ENCODE measurements at places on chromosomes 1 and 21. TPM values are rescaled to one million over a fixed set of nuclear protein-coding genes. Genes with fewer than 3 reads are reported as not detected.

GRCh38 chr1:3453203-3453761 is 1.2 kb upstream of the ARHGEF16 start:
- peak; percentile 80 for DNase-seq

DNA sequence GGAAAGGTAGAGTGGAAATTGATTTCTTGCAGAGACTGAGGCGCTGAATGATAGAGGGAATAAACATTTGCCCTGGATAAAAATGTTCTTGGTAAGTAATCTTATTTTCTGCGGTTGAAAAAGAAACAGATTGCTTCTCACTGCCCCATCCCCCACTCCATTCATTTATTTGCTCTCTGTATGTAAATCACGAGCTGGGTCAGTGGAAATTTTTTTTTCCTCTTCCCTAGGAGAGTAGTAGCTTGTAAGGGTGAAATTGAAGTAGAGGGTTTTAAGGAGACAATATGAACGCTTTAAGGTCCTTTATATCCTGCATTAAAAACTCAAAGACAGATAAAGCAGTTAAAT is 1.4 kb upstream of the BRINP3 start:
- DNase-seq = no peak

The LCK gene
- 0.09 TPM for total RNA-seq

The HSPG2 gene
- 1,997 TPM for total RNA-seq

GRCh38 chr1:72283307-72284083 is 1.2 kb upstream of the NEGR1 start:
- DNase-seq = peak; percentile 87

DNA sequence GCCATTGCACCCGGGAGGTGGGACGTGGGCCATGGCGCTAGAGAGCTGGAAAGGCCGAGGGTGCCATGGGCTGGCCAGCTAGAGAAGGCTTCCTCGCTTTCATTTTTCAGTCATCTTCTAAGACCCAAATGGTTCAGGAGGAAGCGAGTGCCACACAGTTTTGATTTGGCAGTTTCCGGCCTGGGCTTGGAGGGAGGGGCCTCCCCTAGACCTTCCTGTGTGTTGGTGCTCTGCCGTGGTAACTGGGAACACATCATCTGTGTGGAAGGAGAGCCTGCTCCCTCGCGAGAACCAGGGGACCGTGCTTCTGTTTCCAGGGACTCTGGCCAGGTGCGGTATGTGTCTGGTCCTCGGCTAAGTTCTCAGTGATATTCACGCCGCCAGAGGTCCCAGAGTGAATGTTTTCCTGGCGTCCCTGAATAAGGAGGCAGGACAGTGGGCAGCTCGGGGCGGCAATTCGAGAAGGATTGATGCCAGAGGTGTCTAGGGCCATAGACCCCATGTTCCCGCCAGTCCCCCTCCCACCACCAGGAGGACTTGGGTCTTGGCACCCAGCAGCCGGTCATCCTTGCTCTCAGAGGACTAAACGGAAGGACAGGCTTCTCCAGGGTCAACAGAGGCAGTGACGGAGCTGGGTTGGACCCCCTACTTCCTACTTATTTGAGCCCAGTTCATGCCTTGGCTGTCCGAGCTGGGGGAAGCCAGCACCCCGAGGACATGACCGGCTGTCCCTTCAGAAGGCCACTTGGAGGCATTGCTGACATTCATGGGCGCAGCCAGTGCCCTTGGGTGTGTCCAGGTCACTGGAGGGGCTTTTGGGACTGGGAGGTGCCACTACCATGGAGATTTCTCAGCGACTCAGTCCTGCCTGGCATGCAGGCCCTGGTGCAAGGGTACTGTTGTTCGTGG is 2.7 kb upstream of the NPHP4 start:
- DNase-seq = no peak

- no peak for DNase-seq
These were observed 12.2 kb downstream of the SLC45A3 start for GRCh38 chr1:205667909-205668643.

- DNase-seq = no peak
These were observed 77.5 kb downstream of the CD34 start for GRCh38 chr1:207833381-207833780.

DNA sequence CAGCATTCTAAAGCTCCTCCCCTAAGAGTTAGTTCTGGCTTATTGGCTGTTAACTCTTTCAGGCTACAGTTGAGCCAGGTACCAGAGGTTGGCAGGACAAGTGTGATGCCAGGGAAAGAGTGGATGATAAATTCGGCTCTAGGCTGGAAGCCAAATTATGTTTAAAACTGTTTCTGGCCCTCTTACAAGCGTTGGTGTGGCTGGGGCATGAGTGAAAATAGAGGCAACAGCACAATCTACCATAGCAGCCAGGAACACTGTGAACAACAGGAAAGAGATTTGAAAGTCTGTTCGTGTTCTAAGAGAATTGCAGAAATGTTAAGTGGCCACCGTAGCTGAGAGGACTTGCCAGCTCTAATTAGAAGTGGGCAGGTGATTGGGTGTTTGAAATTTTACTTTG is 84.2 kb downstream of the CDC7 start:
- DNase-seq = no peak

- no peak for DNase-seq
These were observed 450.7 kb downstream of the PTPRC start for GRCh38 chr1:199089393-199090122.

The ANKRD65 gene
- 0.51 TPM for total RNA-seq

The OR14K1 gene
- total RNA-seq = not detected

GRCh38 chr1:115456441-115456961 is 118.5 kb upstream of the NGF start:
- no peak for DNase-seq

The SH2D5 gene
- total RNA-seq = under 0.01 TPM

GRCh38 chr1:54223441-54224202 is 23.7 kb downstream of the MRPL37 start:
- DNase-seq = no peak

DNA sequence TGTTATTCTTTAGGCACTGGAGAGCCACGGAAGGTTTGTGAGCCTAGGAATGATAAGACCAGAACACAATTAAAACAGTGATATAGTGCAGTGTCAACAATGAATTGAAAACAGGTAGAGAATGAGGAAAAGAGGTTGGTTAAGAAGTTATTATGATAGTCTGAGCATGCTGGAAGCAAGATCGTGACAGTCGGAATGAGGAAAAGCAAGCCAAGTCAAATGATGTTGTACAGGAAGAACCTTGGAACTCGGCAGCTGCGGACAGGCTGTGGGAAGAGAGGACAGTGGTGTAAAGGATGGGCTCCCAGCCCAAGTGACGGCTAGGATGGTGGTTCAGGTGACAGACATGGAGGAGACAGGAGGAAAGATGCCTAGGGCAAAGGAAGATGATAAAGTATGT is 25.6 kb downstream of the MTARC1 start:
- no peak for DNase-seq

The LPAR3 gene
- 0.17 TPM for total RNA-seq

The NCAM2 gene
- 0.42 TPM for total RNA-seq

The PLEKHA6 gene
- 3.5 TPM for total RNA-seq

DNA sequence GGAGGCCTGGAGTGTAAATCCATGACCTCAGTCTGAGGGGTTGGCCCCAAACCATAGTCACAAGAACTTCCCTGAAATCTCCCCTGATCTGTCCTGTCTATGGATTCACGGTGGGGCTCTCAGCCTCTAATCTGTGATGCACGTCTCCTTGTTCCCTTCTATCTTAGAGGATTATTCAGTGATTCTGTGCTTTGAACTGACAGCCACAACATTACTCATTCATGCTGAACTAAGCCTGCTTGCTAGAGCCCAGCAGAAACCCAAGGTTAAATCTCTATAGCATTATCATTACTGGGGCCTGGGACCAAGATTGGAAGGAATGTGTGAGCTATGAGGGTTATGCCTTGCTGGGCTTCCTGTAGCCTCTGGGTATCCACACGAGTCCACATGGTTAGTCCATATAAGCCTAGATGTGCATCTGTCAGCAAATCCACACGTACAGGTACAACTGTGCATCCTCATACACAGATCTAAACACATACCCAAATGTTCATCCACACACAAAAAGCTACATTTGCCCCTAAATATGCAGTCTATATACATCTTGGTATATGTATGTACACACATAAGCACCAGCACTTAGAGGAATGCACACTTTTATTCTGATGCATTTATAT is 22.4 kb upstream of the MAGOH start:
- DNase-seq = no peak

GRCh38 chr1:50453266-50453665 is 30.0 kb upstream of the DMRTA2 start:
- no peak for DNase-seq

- peak; percentile 74 for DNase-seq
These were observed 1.6 kb downstream of the TTC13 start for GRCh38 chr1:230976825-230977747.

DNA sequence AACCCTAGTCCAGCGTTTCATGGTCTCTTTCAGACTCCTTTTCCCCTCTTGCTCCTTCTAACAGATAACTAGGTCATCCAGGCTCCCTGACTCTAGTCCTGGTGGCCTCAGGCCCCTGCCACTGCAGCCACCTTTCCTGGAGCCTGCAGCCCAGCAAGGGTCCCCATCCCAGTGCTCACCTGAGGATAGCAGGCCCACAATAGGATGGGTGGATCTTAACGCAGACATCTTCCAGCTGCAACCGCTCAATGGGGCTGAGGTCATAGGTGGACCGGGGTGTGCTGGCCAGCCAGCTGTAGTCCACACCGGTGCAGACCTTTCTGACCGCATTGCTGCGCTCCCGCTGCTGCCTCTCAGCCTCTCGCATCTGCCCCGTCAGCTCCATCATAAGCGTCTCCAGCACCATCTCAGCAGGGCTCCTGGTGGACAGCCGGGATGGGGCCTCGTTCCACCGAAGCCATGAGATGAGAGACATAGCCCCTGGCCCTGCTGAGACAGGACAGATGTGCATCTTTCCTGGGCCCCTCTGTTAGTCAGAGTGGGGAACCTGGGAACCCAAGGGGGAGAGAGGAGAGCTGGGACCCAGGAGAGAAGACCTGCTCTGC is 10.9 kb downstream of the RD3 start:
- DNase-seq = no peak

- peak; percentile 75 for DNase-seq
These were observed 898 bp upstream of the TMEM200B start for GRCh38 chr1:29124366-29125236.

The LRRC38 gene
- 0.09 TPM for total RNA-seq

DNA sequence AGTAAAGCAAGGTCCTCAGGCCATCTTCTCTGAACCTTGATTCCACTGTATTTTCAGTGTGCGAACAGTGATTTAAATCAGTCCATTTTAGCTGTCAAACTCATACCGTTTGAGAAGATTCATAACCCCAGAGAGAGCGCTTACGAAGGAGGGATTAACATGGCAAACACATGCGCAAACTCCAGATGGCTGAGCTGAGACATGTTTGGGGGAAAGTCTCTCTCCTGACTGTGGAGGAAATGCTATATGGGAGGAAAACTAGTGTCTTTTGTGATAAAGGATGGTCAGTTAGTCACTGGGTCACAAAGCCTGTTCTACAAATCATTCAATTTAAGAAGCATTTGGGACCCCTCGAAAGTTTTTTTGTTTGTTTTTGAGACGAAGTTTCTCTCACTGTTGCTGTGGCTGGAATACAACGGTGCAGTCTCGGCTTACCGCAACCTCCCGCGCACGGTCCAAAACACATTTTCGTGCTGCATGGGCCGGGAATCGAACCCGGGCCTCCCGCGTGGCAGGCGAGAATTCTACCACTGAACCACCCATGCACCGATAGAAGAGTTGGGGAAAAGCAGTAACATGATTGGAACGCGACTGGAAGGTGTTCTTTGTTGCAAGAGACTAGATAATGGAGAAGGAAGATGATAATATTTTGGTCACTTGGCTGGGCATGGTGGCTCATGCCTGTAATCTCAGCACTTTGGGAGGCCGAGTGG is 58.4 kb upstream of the CXADR start:
- DNase-seq = peak; percentile 70

The TGFBR3 gene
- 33.2 TPM for total RNA-seq

The PARP1 gene
- total RNA-seq = 126 TPM

DNA sequence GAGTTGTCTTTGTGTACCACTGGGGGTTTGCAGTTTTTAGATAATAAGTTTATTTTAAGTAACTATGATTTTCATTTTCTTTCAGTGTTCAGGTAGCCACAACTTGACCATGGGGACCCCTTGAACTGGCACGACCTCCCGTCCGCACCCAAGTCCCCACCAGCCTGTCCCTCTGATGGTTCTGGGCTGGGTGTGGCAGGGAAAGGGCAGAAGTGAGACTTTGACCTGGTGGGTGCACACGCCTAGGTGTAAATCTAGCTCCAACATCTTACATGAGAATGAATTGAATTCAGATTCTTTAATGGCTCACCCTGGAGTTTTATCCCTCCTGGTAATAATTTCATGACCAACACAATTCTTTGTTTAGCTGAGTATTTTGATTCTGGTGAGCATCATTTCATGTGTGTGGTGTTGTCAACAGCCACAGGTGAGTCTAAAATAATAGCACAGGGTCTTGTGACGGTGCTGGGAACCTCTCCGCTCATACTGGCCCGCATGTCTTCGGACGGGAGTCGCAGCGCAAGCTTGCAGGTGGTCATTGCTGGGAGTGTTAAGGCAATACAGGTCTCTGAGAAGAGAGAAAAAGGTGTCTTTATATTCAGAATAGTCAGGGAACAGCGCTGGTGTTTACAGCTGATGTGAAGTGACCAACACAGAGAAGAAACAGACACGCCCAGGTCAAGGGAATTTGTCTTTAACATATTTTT is 50.8 kb upstream of the POFUT2 start:
- DNase-seq = no peak

The PGM1 gene
- 41.1 TPM for total RNA-seq
